ENCODE measurements at places on chromosomes 16 and 17.

GRCh38 chr16:55045756-55046460 lies 115.2 kb downstream of the IRX5 start:
- DNase-seq = no peak

DNA sequence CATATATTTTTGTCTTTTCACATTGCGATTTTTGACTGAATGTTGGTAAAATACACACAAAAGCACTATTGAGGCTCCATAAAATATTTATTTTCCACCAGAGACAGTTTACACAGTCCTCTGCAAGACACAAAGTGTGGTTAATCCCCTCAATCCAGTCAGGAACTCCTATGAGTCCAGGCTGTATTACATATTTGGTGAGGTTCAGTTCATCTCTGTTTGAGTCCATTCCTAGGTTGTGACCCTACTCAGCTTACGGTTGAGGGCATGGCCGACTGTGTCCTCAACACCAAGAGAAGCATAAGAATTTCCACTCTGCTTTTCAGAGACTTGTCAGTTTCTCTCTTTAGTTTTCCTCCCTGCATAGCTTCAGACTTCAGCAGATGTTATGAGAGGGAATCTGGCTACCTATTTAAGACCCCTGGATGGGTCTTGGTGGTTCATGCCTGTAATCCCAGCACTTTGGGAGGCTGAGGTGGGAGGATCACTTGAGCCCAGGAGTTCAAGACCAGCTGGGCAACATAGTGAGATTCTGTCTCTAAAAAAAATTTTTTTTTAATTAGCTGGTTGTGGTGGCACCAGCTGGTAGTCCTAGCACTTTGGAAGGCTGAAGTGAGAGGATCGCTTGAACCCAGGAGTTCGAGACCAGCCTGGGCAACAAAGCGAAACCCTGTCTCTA lies 25.1 kb downstream of the ARL4D start:
- no peak for DNase-seq

DNA sequence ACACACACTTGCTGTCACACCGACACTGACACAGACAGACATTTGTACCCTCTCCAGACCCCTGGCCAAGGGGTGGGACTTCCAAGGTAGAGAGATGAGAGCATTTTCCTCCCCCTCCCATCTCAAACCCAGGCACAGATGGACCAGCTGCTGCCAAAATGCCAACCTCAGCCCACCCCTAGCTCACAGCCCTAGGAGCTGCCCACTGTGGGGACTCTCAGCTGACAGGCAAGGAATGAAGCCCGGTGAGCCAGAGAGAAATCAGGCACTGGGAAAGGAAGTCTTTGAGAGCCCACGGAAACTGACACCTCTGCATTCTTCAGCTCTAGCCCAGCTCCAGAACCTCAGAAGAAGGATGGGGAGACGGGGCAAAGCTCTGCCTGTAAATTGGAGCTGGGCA lies 2.8 kb downstream of the ETV4 start:
- no peak for DNase-seq

DNA sequence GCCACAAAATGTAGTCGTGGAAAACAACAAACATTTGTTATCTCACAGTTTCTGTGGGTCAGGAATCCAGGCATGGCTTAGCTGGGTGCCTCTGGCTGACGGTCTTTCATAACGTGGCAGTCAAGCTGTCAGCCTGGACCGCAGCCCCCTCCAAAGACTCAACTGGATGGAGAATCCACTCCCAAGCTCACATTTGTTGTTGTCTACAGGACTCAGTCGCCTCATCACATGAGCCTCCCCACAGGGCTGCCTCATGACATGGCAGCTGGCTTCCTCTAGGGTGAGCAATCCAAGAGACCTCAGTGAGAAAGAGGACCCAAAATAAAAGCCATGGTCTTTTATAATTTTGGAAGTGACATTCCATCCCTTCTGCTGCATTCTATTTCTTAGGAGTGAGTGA lies 34.7 kb upstream of the AKAP1 start:
- DNase-seq = no peak
